Epithelial cell of proximal tubule (primary cell): ENCODE measurements at places on chromosomes 4 and X. TPM values are rescaled to one million over a fixed set of nuclear protein-coding genes. Genes with fewer than 3 reads are reported as not detected.

HSFX4 gene
- not detected in 2 replicates for total RNA-seq

GRCh38 chr4:26993539-26993938, 132.9 kb downstream of the STIM2 start:
- DNase-seq: no peak

- no peak for DNase-seq
Measured at GRCh38 chr4:15469402-15470127, at the start of gene CC2D2A. TSS of gene CC2D2A (plus strand) at chr4:15469882. CDS start at chr4:15475933, 6,051 bp downstream.

- DNase-seq: no peak
Measured at GRCh38 chrX:14926471-14926870, 53.2 kb downstream of the MOSPD2 start.
